ENCODE measurements at places on chromosomes 7 and 10. TPM values are rescaled to one million over a fixed set of nuclear protein-coding genes. Genes with fewer than 3 reads are reported as not detected.

ADIRF gene
- 3.6 TPM for polyA plus RNA-seq

NPSR1 gene
- polyA plus RNA-seq: not detected

VAX1 gene
- polyA plus RNA-seq: 0.09 TPM

PRKG1 gene
- 49.2 TPM for polyA plus RNA-seq

FFAR4 gene
- not detected for polyA plus RNA-seq

LBX1 gene
- polyA plus RNA-seq: 3.1 TPM

SLC16A9 gene
- polyA plus RNA-seq: 2.5 TPM

MRLN gene
- polyA plus RNA-seq: 156 TPM

PRRT4 gene
- 24.4 TPM for polyA plus RNA-seq

ZNF282 gene
- polyA plus RNA-seq: 18.2 TPM

ZNF853 gene
- polyA plus RNA-seq: 13.3 TPM

RPA3 gene
- polyA plus RNA-seq: 26.2 TPM

MTERF1 gene
- 10.1 TPM for polyA plus RNA-seq

CLDN3 gene
- 0.27 TPM for polyA plus RNA-seq

BTBD16 gene
- polyA plus RNA-seq: not detected

UPK3BL2 gene
- polyA plus RNA-seq: 6.2 TPM

MASTL gene
- polyA plus RNA-seq: 6.8 TPM

PDE6C gene
- polyA plus RNA-seq: 0.53 TPM

STRIP2 gene
- polyA plus RNA-seq: 9.7 TPM

CFAP43 gene
- 0.32 TPM for polyA plus RNA-seq

SPDYE16 gene
- 2.7 TPM for polyA plus RNA-seq

TFEC gene
- 1.2 TPM for polyA plus RNA-seq

PARP12 gene
- polyA plus RNA-seq: 8.1 TPM

GPR26 gene
- polyA plus RNA-seq: not detected

HOGA1 gene
- 0.34 TPM for polyA plus RNA-seq

CTAGE15 gene
- not detected for polyA plus RNA-seq

TM9SF3 gene
- polyA plus RNA-seq: 88.5 TPM

ADAM22 gene
- polyA plus RNA-seq: 17.3 TPM

C10orf90 gene
- 1.3 TPM for polyA plus RNA-seq

Data from muscle of back (tissue), 13 donors.